ENCODE measurements at places on chromosomes 7 and 10. TPM values are rescaled to one million over a fixed set of nuclear protein-coding genes. Genes with fewer than 3 reads are reported as not detected.

- H3K36me3 ChIP-seq, result no peaks in the 10 kb centered on the region
- H3K27me3 ChIP-seq, result no peaks in the 10 kb centered on the region
- no peaks in the 10 kb centered on the region for H3K4me1 ChIP-seq
- no peak overlapping the region for H3K4me3 ChIP-seq
- H3K27ac ChIP-seq, result no peak overlapping the region
Measured at GRCh38 chr10:111539246-111539645, 462.4 kb downstream of the ADRA2A start.

DNA sequence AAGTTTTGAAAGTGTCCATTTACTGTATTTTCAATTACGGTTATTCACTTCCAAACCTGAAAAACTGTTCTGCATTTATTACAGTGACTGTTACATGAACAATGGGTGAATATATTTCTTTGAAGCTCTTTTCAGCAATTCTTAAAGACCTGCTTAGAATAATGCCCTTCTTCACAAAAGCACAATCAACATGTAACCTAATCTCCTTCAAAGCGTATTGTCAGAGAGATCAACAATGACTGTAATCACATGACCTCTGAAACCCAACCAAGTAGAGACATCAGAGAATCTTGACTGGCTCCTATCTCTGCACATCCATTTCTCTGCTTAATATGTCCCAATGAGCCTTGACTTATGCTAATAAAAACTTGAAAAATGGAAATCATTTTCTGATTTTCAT is 126.7 kb downstream of the NRCAM start:
- H3K4me1 ChIP-seq, result no peaks in the 10 kb centered on the region
- no peak overlapping the region for H3K4me3 ChIP-seq
- no peak overlapping the region for H3K27ac ChIP-seq
- H3K36me3 ChIP-seq, result no peaks in the 10 kb centered on the region

- H3K4me1 ChIP-seq, result no peaks in the 10 kb centered on the region
- no peaks in the 10 kb centered on the region for H3K27me3 ChIP-seq
- no peaks in the 10 kb centered on the region for H3K36me3 ChIP-seq
- H3K4me3 ChIP-seq, result no peak overlapping the region
- H3K27ac ChIP-seq, result no peak overlapping the region
Measured at GRCh38 chr7:118327174-118327573, 102.7 kb downstream of the ANKRD7 start.

- H3K4me3 ChIP-seq, result no peak overlapping the region
- no peaks in the 10 kb centered on the region for H3K4me1 ChIP-seq
- H3K27ac ChIP-seq, result no peak overlapping the region
- H3K27me3 ChIP-seq, result no peaks in the 10 kb centered on the region
Measured at GRCh38 chr10:43998021-43998809, 349.5 kb upstream of the ZNF32 start.

Gene GDI2
- total RNA-seq, result 179 TPM

GRCh38 chr7:100867040-100867775 is at the start of gene TRIP6:
TRIP6 (plus strand) TSS chr7:100867387; CDS start chr7:100867498, 111 bp downstream.
- no peaks in the 10 kb centered on the region for H3K27me3 ChIP-seq
- H3K4me3 ChIP-seq, result peak within 1 kb of the TSS; percentile 86

DNA sequence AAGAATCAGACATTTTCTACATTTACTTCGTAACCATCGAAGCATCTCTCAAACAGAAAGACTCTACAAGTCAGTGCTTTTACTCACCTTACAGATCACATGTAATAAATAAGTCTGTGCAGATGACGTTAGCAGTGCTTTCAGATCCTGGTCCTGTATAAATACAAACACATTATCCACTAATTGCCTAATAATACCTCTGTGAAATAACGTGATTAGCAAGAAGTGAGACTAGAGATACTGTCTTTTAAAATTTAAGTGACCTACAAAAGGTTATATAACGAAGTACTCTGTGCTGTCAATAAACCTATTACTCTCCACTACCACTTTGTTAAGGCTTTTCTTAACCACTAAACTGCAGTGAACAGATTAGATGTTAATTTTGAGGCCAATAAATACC is 246.9 kb downstream of the NSUN6 start:
- H3K27me3 ChIP-seq, result no peaks in the 10 kb centered on the region
- H3K4me1 ChIP-seq, result no peaks in the 10 kb centered on the region
- no peaks in the 10 kb centered on the region for H3K36me3 ChIP-seq
- H3K27ac ChIP-seq, result no peak overlapping the region
- no peak overlapping the region for H3K4me3 ChIP-seq
- DNase-seq, result no peak

Gene IGF2BP3
- total RNA-seq, result 0.91 TPM

- H3K4me1 ChIP-seq, result no peaks in the 10 kb centered on the region
- H3K36me3 ChIP-seq, result no peaks in the 10 kb centered on the region
- no peak overlapping the region for H3K4me3 ChIP-seq
- no peak overlapping the region for H3K27ac ChIP-seq
- H3K27me3 ChIP-seq, result no peaks in the 10 kb centered on the region
Measured at GRCh38 chr7:156725936-156726335, 85.4 kb downstream of the RNF32 start.

DNA sequence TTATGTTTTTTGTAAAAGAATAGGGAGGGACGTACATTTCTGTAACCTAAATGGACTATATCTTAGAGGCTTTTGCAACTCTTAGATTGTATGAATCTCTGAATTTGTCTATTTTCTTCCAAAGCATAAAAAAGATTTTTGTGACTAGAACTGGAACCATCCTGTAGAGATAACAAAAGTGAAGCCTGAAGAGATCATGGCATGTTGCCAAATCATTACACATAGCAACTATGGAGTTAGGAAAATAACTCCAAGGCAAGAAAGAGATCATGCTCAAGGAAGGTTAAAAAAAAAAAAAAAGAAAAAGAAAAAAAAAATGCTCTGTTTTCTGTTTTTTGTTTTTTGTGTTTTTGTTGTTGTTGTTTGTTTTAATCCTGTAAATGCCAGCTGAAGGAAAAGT is 567.7 kb upstream of the ZWINT start:
- no peaks in the 10 kb centered on the region for H3K4me1 ChIP-seq
- H3K27ac ChIP-seq, result no peak overlapping the region
- no peaks in the 10 kb centered on the region for H3K36me3 ChIP-seq
- DNase-seq, result no peak
- no peak overlapping the region for H3K4me3 ChIP-seq

DNA sequence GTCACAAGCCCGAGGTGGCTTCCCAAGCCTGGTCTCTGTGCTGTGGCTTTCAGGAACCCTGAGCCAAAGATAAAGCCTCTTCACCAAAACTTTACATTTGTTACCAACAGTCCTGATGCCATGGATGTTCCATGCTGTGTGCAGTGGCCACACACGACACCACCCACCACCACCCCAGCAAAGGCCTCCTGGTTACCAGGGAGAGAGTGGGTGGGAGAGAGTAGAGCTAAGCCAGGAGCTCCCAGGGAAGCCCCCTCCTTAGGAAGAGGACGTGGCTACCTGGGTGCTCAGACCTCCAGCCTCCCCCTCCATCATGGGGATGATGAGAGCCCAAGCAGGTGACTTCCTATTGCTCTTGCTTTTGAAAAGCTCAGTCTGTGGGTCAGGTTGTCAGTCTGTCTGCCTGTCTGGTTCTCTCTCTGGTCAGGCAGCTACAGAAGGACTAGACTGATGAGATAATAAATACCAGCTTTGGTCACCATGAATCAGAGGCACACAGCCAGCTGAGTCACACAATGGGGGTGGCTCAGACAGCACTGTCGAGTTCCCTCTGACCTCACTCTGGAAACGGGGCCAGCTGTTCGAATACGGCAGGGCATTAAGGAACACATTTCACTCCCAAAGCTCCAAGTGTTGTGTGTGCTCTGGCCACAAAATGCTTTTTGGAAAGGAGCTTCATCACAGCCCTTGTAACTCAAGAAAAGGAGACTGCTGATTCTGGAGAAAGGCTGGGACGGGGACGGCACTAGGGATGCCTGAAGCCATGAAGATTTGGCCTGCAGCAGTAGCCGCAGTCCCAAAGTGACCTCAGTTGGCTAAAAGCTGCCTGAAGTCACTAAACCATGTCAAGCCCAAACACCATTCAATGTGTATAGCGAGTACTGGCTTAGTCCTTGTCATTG is 166.0 kb downstream of the FANK1 start:
- H3K27me3 ChIP-seq, result no peaks in the 10 kb centered on the region
- peak; percentile 47 for DNase-seq
- H3K4me1 ChIP-seq, result no peaks in the 10 kb centered on the region
- no peak overlapping the region for H3K27ac ChIP-seq
- H3K4me3 ChIP-seq, result no peak overlapping the region

DNA sequence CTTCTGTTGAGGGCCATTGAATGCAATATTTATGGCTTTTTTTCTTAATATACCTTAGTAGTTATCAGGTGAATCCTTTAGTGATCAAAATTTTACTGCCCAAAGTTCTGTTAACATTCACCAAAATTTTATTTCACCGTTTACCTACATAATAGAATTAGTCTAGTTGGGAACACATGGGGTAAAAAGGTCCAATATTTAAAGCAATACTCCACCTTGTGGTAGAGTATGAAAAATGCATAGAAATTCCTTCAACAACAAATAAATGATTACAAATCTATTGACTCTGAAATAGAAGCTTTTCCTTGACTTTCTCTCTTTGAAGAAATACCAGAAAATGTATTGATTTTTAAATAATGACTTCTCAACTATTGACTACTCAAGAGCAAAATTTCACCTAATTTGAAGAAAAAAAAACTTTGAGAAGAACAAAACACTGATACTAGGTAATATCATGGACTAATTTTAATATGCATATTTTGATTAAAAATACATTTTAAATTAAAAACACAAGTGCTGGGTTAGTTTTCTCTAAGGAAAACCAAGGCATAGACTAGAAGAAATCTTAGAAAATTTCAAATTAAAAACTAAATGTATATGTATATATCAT is 43.3 kb downstream of the POLR1F start:
- H3K4me1 ChIP-seq, result peaks cover 4% of the 10 kb centered on the region
- H3K27ac ChIP-seq, result no peak overlapping the region
- no peaks in the 10 kb centered on the region for H3K36me3 ChIP-seq

DNA sequence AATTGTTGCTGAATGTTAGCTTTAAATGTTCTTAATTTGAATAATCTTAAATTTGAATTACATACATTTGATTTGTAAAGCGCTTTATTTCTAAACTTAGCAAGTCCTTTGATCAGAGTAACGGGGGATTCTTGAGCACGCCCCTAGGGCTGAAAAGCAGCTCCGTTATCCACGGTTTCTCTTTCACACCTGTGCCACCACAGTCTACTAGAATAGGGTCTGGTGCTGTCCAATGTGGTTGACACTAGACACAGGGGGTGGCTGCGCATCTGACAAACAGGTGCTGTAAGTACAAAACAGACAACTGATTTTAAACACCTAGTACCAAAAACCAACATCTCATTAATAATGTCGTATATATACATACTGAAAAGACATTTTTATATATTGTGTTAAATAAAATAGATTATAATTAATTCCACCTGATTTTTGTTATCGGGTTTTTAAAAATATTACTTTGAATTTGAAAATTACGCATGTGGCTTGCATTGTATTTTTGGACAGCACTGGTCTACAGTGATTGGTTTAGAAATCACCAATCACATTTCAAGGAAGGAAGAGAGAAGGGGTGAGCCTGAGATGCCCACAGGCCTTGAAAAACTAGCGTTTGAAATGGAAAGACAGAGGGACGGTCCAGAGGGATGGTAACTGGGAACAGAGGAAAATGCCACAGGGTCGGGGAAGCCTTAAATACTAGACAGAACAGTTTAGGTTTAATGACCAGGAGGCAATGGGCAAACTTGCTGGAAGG is 7.3 kb downstream of the SEPHS1 start:
- DNase-seq, result no peak
- no peaks in the 10 kb centered on the region for H3K27me3 ChIP-seq
- H3K36me3 ChIP-seq, result peaks cover 18% of the 10 kb centered on the region
- peaks cover 13% of the 10 kb centered on the region for H3K4me1 ChIP-seq

GRCh38 chr7:91630581-91631380 is 249.7 kb downstream of the MTERF1 start:
- H3K4me3 ChIP-seq, result no peak overlapping the region
- H3K36me3 ChIP-seq, result no peaks in the 10 kb centered on the region
- no peak for DNase-seq
- H3K27ac ChIP-seq, result no peak overlapping the region
- no peaks in the 10 kb centered on the region for H3K4me1 ChIP-seq

- no peak for DNase-seq
- H3K36me3 ChIP-seq, result no peaks in the 10 kb centered on the region
- H3K4me3 ChIP-seq, result peak overlapping the region; percentile 22
- H3K4me1 ChIP-seq, result peaks cover 58% of the 10 kb centered on the region
Measured at GRCh38 chr7:47327346-47327697, 254.6 kb downstream of the TNS3 start.

GRCh38 chr10:66684581-66684980 is 241.3 kb upstream of the LRRTM3 start:
- H3K27ac ChIP-seq, result no peak overlapping the region
- no peak for DNase-seq
- no peaks in the 10 kb centered on the region for H3K4me1 ChIP-seq
- H3K36me3 ChIP-seq, result no peaks in the 10 kb centered on the region

Gene MCM10
- total RNA-seq, result 0.49 TPM

Gene SPDYE8
- not detected for total RNA-seq

- peak overlapping the region; percentile 69 for H3K27ac ChIP-seq
- H3K36me3 ChIP-seq, result no peaks in the 10 kb centered on the region
- no peak for DNase-seq
Measured at GRCh38 chr10:24118246-24118645, 90.7 kb upstream of the KIAA1217 start.

GRCh38 chr7:129807863-129808262 is 144.9 kb downstream of the UBE2H start:
- no peaks in the 10 kb centered on the region for H3K4me1 ChIP-seq
- no peaks in the 10 kb centered on the region for H3K27me3 ChIP-seq
- no peaks in the 10 kb centered on the region for H3K36me3 ChIP-seq
- H3K27ac ChIP-seq, result no peak overlapping the region
- H3K4me3 ChIP-seq, result no peak overlapping the region
- DNase-seq, result no peak

DNA sequence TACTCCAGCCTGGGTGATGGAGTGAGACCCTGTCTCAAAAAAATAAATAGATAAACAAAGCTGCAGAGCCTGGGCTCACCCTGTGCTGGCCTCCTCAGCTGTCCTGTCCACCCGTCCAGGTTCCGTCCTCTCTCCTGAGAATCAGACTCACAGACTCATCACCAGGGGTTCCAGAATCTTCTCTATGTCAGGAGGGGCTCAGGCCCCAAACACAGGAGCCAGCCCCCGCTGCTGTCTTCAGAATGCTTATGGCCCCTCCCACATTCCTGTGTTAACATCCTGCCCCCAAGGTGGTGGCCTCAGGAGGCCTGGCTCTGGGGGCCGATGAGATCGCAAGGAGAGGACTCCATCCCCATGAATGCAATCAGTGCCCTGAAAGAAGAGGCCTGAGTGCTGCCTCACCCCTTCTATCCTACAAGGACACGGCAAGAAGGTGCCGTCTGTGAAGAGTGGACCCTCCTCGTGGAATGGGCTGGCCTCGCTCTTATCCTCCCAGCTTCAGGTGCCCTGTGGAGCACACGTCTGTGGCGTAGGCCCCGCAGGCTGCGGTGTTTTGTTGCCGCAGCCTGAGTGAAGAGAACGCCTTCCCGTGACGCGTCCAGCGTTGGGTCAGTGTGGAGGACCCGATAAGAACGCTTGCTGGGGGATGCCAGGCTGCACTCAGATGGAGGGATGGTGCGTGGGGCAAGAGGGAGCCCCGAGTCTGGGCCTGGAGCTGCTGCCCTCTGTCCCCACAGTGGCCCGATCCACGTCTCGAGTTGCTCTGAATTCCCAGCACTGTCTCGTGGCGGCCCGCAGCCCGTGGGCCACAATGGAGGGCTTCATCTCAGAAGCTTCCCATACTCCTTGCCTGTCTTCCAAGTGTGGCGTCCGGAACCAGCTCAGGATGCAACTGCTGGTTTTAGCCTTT is 77.1 kb downstream of the INPP5A start:
- no peak overlapping the region for H3K27ac ChIP-seq
- no peak for DNase-seq
- H3K4me1 ChIP-seq, result peaks cover 34% of the 10 kb centered on the region

GRCh38 chr7:91007371-91007770 is 256.9 kb upstream of the FZD1 start:
- no peak overlapping the region for H3K4me3 ChIP-seq
- no peaks in the 10 kb centered on the region for H3K4me1 ChIP-seq
- H3K27me3 ChIP-seq, result no peaks in the 10 kb centered on the region
- H3K27ac ChIP-seq, result no peak overlapping the region

Gene ZNF853
- 10.3 TPM for total RNA-seq

Measured in upper lobe of left lung (tissue), 6 donors.